ENCODE measurements at places on chromosomes 2 and 18. TPM values are rescaled to one million over a fixed set of nuclear protein-coding genes. Genes with fewer than 3 reads are reported as not detected.

DNA sequence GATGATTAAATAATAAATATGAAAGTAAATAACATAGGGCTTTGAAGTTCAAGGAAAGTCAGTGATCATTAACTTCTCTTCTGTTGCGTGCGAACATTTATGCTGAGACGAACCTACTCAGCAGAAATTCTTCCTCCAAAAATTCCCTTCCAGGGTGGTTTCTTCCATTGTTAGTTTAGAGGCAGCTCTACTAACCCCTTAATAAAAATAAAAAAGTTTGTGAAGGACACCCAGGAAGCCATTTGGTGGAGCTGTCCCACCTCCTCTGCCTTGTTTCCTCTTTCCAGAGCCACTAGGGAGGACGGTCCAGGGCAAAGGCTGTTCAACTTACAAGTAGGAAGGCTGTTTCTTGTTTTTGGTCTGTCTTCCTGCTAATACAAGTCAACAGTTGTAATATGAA lies 2.1 kb upstream of the SMAD2 start:
- H3K27me3 ChIP-seq = no peaks in the 10 kb centered on the region
- DNase-seq = no peak
- no peak overlapping the region for H3K27ac ChIP-seq
- peaks cover 29% of the 10 kb centered on the region for H3K4me1 ChIP-seq

- no peak overlapping the region for H3K4me3 ChIP-seq
- H3K4me1 ChIP-seq = no peaks in the 10 kb centered on the region
Measured at GRCh38 chr2:177078416-177078815, 134.2 kb upstream of the HNRNPA3 start.

DNA sequence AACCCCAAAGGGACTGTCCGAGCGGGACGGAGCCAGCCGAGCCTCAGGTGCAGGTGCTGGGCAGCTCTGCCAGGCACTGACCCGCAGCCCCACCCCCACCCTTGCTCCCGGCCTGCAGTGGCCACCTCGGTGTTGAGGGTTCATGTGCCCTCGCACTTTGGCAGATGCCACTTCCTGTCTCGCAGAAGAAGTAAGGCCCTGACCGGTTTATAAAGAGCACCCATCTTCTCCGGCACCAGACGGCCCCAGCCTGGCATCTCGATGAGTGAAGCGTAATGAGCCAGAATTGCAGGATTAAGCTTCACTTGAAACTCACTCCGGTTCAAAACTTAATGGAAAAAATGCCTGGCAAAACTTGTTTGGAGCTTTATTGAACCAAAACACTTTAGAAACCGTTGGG lies 10.9 kb upstream of the NFATC1 start:
- H3K4me3 ChIP-seq = no peak overlapping the region
- no peak for DNase-seq
- H3K36me3 ChIP-seq = no peaks in the 10 kb centered on the region
- no peaks in the 10 kb centered on the region for H3K27me3 ChIP-seq
- H3K27ac ChIP-seq = no peak overlapping the region

DNA sequence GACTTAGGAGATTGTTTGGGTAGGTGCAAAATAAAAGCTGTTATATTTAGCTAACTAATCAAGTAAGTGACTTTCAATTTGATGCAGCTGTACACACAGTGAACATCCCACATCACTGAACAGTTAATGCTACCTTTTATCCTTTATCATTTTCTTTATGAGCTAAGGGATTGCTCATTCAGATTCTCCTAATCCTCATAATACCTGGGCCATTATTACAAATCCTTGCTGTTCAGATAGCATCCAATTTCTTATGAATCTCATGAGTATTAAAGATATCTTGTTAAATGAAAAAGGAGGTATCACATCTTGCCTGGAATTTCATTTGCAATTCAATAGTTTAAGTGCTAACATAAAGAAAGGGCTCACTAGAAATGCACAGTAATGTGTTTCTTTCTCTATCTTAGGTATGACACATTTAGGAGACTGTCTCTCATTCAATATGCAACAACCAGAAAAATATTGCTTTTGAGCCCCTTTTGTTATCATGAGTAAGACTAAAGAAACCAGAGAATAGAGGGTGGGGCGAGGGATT lies 918.5 kb downstream of the CBLN2 start:
- H3K36me3 ChIP-seq = no peaks in the 10 kb centered on the region
- no peaks in the 10 kb centered on the region for H3K27me3 ChIP-seq
- no peak overlapping the region for H3K4me3 ChIP-seq
- no peak overlapping the region for H3K27ac ChIP-seq
- no peaks in the 10 kb centered on the region for H3K4me1 ChIP-seq

DNA sequence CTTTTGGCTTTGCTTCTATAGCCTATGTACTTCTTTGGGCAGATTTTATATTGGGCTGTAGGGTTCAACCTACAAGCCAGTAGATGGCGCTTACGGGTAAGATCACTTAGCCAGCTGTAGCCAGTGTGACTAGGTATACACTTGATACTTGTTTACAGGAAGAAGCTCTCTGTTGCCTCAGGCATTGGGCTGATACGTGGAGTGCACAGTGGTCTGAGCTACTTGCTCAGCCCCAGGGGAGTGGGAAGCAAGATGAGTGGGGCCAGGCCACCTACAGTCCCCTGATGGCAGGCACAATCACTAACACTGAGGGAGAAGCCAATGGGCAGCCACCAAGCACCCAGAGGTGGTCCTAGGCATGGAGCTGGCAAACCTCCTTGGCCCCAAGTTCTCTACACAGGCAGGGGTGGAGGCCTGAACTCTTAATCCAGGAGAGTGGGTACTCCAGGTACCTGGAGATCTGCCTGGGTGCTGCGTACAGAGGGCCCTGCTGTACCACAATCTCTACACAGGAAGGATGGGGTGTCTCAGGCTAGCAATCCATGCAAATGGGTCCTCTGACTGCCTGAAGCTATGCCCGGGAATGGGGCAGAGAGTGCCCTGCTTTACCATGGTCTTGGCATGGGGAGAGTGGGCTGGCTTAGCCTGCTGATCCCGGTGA lies 122.2 kb downstream of the NCOA1 start:
- no peak for DNase-seq
- no peaks in the 10 kb centered on the region for H3K27me3 ChIP-seq
- no peak overlapping the region for H3K27ac ChIP-seq
- H3K4me3 ChIP-seq = no peak overlapping the region
- H3K36me3 ChIP-seq = no peaks in the 10 kb centered on the region
- H3K4me1 ChIP-seq = peaks cover 15% of the 10 kb centered on the region

GRCh38 chr2:41394541-41394940 lies 653.3 kb upstream of the PKDCC start:
- no peaks in the 10 kb centered on the region for H3K4me1 ChIP-seq
- no peaks in the 10 kb centered on the region for H3K27me3 ChIP-seq
- DNase-seq = no peak
- no peaks in the 10 kb centered on the region for H3K36me3 ChIP-seq
- no peak overlapping the region for H3K27ac ChIP-seq
- H3K4me3 ChIP-seq = no peak overlapping the region

DNA sequence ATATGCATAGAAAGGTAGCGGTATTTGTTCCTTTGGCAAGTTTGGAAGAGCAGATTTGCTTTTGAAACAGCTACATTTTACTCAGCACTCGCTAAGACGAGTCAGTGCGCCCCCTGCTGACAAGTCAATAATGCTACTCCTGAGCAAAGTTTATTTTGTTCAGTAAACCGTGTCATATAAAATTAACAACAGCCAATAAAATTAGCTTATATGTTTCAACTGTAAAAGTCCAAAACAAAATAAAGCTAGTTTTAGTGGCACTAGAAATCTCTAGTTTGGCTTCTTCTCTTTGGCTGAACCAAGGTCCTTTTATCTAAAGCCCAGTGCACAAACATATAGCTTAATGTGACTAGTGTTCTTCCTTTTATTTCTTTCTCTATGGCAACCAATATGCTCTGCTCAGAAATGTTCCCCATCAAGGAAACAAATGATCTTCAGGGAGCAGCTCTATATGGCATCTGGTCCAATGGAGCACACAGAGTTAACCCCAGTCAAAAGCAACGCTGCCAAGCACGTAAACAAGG lies 4.2 kb upstream of the POU3F3 start:
- DNase-seq = peak; percentile 70
- no peak overlapping the region for H3K27ac ChIP-seq
- H3K4me1 ChIP-seq = peaks cover 43% of the 10 kb centered on the region
- H3K4me3 ChIP-seq = no peak overlapping the region

The FBXO36 gene
- total RNA-seq = 2.8 TPM

The ARID5A gene
- total RNA-seq = 52.0 TPM

The CMPK2 gene
- 3.3 TPM for total RNA-seq

The CIB4 gene
- total RNA-seq = not detected

The ALLC gene
- not detected for total RNA-seq

The SPATA3 gene
- total RNA-seq = not detected

The LAMA3 gene
- 7.5 TPM for total RNA-seq
